HT1080 (cell line): ENCODE measurements at places on chromosomes 6 and 20. TPM values are rescaled to one million over a fixed set of nuclear protein-coding genes. Genes with fewer than 3 reads are reported as not detected.

DNA sequence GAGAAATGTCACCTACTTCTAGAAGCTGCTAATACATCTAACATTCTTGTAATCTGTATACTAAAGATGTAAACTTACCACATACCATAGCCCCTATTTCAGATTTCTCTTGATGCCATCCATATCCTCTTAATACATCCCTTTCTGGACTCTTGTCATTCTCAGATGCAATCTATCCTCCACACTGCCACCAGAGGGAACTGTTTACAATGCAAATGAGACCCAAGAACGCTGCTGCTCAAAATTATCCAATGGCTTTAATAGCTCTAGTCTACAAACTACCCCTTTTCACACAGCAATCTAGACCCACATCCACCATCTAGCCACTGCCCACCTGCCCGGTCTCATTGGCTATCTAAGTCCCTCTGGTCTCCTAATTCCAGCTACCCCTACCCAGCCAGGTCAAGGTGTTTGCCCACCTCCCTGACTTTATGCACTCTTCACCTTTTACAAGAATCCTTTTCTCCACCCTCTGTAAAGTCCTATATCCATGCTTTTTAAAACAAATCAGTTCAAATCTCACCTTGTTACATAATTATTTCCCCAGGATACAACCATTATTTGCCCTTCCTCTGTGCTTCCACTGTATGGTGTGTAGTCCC lies 14.8 kb downstream of the FAXC start:
- peak; percentile 63 for DNase-seq

Gene FAM217A
- total RNA-seq = not detected in 2 replicates

Gene COL20A1
- not detected in 2 replicates for total RNA-seq

Gene COL11A2
- total RNA-seq = 0.71 and 0.77 TPM in 2 replicates

Gene SRSF12
- total RNA-seq = not detected in 2 replicates

- DNase-seq = no peak
Observed at GRCh38 chr6:13402711-13403110, 74.4 kb upstream of the TBC1D7 start.

DNA sequence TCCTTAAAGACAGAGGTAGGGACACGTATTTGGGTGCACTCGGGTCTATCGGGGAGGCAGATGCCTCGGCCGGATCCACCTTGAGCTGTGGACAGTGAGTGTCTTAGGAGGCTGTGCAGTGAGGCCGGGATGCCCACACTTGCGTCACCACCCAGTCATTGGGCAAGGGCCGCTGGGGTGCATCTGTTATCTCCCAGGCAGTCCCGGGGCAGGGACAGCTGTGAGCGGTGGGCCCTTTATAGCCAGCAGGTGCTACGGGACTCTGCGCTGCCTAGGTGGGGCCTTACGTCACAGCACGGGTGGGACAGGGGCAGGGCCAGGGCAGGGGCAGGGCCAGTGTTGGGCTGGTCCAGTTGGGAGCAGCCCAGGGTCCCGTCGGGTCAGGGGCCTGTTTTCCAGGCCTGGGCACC lies 689 bp upstream of the COL20A1 start:
- no peak for DNase-seq

Gene PNISR
- 28.6 and 34.3 TPM in 2 replicates for total RNA-seq

Gene LCA5
- total RNA-seq = 0.33 and 0.37 TPM in 2 replicates

- peak; percentile 56 for DNase-seq
Observed at GRCh38 chr6:38443352-38444144, 196.2 kb downstream of the BTBD9 start.

DNA sequence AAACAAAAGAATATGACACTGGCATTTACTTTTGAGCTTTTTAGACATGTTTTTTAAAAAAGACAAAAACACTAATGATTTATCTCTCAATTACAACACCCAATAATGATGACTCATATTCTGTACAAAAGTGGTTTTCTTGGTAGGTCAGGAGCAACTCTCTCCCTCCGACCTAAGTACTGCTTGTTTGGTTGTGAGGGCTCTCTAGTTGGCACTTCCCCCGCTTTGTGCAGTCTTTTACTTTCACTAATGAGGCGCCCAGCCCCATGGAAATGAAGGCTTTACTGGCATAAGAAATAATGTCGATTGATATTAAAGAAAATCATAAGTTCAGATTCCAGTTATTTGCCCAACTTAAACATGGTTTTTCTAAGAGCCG lies 1.3 kb downstream of the KPNA5 start:
- peak; percentile 8 for DNase-seq

DNA sequence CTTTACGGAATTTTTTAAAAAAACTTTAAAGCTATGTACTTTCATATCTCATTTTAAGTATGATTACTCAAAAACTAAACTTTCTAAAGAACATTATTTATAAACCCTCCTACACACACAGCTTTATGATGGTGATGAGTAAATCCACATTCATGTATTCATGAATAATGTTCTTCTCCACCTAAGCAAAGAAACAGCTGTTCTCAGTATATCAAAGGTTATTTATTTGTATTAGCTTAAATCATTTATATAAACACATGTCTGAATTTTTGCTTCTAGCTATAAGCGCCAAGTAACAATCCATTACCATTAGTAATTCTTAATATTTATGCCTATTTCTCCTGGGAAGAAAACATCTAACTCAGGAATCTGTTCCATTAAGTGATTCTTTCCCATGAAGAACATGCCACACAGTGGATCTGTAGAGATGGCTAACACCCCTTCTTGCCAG lies 63.3 kb downstream of the SMLR1 start:
- no peak for DNase-seq

Gene GPR63
- 1.3 and 1.9 TPM in 2 replicates for total RNA-seq

DNA sequence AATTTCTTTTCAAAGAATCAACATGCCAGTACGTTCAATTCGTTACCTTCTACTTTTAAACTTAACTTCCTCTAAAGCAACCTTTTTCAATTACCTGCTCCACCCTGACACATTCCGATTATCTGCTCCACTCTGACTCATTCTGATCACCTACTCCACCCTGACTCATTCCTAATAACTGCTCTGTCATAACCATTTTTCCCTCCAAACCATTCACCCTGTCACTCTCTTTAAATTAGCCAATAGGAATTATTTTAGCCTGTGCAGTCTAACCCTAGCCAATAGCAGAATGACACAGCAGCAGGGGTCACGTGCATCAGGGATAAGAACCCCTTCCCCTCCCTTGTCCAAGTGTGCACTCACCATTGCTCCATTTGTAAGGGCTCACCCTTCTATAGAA lies 557.4 kb upstream of the EYS start:
- peak; percentile 85 for DNase-seq

DNA sequence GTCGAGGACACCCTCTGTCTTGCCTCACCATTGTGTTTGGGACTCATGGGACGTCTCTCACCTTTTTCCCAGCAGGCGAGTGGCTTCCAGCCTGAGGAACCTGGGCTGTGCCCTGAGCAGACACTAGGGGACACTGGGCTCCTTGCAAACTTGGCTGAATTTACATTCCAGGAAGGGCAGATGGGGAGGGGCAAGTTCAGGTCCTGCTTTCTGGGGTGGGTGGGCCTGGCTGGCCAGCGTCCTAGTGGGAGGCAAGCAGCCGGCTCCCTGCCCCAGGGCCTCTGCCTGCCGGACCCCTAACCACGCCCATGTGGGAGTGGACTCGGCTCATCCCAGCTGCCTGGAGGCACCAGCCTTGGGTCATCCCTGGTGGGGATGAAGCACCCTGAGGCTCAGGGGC lies 48.2 kb upstream of the MLN start:
- no peak for DNase-seq

GRCh38 chr6:157110607-157111006 lies 212.7 kb downstream of the TMEM242 start:
- peak; percentile 14 for DNase-seq
